Astrocyte (in vitro differentiated cells and primary cell): ENCODE measurements at places on chromosomes 12 and 14.

GRCh38 chr12:59077575-59078426, 157.5 kb upstream of the LRIG3 start:
- no peaks in the 10 kb centered on the region for H3K27me3 ChIP-seq
- H3K4me1 ChIP-seq, result no peaks in the 10 kb centered on the region
- H3K4me3 ChIP-seq, result no peak overlapping the region
- H3K27ac ChIP-seq, result no peak overlapping the region
- DNase-seq, result no peak
- no peaks in the 10 kb centered on the region for H3K36me3 ChIP-seq

- H3K27me3 ChIP-seq, result no peaks in the 10 kb centered on the region
- no peak overlapping the region for H3K27ac ChIP-seq
- no peaks in the 10 kb centered on the region for H3K4me1 ChIP-seq
- no peak overlapping the region for H3K4me3 ChIP-seq
- DNase-seq, result no peak
Observed at GRCh38 chr12:83320350-83320749, 633.6 kb downstream of the TMTC2 start.

DNA sequence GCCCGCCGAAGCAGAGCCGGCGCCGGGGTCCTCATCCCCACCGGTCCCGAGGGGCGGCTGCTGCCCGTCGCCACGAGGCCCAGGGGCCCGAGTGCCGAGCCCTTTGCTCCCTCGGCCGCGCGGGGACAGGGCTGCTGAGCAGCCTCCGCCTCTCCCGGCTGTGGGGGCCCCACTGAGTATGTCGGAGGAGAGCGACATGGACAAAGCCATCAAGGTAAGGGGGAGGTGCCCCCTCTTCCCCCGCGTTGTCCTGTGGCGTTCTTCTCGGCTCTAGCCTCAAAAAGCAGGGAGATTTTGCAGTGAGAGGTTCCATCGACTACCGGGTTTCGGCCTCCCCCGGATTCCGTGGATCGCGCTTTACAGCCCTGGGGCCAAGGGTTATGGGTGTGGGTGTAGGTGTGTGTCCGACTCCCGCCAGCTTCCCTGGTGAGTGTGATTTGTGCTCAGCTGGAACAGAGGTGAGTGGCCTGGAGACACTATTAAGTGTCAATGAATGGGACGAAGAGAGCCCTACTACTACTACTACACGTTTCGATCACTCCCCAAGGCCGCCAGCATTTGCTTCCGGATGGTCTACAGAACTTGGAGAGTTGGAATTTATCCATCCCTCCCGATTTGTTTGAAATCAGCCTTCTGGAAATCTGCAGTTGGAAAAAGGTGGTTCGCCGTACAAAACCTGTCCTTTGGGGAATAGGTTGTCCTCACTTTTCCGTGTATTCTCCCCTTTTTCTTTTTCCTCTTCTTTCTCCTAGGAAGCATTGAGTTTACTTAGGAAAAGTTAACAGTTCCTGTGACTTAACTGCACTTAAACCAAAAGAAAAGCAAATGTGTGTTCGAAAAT, 748 bp downstream of the MAPKAPK5 start:
- peaks cover 21% of the 10 kb centered on the region for H3K4me1 ChIP-seq
- peak overlapping the region; percentile 96 for H3K27ac ChIP-seq
- peaks cover 7% of the 10 kb centered on the region for H3K36me3 ChIP-seq
- no peak for DNase-seq
- peak overlapping the region; percentile 96 for H3K4me3 ChIP-seq

DNA sequence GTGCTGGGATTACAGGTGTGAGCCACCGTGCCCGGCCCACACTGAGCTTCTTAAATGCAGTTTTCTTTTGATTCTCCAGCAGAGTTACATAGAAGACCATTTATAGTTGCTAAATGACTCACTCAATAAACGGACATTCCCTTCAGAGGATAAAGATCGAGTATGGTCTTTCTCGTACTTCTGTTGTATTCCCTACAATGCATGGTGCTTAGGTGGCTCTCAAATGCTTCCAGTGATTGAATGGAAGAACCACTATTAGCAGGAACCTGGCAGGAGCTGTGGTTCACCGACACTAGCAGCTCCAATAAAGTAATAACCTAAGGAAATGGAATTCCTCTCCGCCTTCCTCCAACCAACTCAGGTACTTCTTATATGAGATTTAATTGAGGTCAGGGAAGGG, 3.9 kb upstream of the GPRC5A start:
- H3K27me3 ChIP-seq, result no peaks in the 10 kb centered on the region
- no peak for DNase-seq
- peaks cover 27% of the 10 kb centered on the region for H3K4me1 ChIP-seq
- H3K27ac ChIP-seq, result no peak overlapping the region

DNA sequence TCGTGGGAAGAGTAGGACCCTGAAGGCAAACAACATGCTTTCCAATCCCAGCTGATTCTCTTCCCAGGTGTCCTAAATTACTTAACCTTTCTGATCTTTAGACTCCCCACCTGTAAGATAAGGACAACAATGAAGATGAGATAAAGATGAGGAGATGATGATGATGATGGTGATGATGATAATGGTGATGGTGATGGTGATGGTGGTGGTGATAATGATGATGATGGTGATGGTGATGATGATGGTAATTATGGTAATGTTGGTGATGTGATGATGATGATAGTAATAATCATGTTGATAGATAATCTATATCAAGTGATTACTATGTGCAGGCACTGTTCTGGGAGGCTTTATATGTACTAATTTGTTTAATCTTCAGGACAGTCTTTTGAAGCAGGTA, 48.3 kb downstream of the NR1H4 start:
- no peaks in the 10 kb centered on the region for H3K4me1 ChIP-seq
- no peaks in the 10 kb centered on the region for H3K36me3 ChIP-seq
- no peaks in the 10 kb centered on the region for H3K27me3 ChIP-seq
- H3K4me3 ChIP-seq, result no peak overlapping the region
- no peak overlapping the region for H3K27ac ChIP-seq
